Neural progenitor cell (in vitro differentiated cells): ENCODE measurements at places on chromosomes 2 and 18.
A peak's percentile ranks its signal among the peaks of the same experiment; 100 is the strongest.

GRCh38 chr2:159916511-159916910 is 118.5 kb upstream of the CD302 start:
- no peak for DNase-seq

DNA sequence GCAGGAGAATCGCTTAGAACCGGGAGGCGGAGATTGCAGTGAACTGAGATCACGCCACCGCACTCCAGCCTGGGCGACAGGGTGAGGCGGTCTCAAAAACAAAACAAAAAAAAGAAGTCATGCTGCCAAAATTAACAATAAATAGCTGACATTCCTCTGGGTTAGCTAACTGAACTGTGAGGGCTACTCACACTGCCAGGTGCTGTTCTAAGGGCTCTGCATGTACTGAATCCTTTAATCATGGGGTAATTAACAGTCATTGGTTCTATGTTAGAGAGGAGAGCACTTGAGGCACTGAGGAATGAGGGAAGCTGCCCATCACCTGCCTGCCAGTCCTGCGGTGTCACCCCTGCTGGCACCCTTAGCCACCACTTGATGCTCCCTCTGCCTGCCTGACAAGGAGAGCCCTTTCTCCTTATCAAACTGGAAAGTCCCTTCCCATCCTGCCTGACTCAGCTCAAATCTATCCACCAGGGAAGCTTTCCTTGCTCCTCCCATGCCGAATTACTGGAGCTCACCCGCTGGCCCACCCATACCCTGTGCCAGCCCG is 73.0 kb upstream of the RIOK3 start:
- DNase-seq = no peak

- no peak for DNase-seq
These were observed 339.3 kb downstream of the HRH4 start for GRCh38 chr18:24799720-24800119.

- DNase-seq = peak; percentile 47
These were observed 32.1 kb upstream of the ZNF638 start for GRCh38 chr2:71299507-71299906.

- DNase-seq = no peak
These were observed 2.0 kb downstream of the TMEM163 start for GRCh38 chr2:134716721-134717243.

DNA sequence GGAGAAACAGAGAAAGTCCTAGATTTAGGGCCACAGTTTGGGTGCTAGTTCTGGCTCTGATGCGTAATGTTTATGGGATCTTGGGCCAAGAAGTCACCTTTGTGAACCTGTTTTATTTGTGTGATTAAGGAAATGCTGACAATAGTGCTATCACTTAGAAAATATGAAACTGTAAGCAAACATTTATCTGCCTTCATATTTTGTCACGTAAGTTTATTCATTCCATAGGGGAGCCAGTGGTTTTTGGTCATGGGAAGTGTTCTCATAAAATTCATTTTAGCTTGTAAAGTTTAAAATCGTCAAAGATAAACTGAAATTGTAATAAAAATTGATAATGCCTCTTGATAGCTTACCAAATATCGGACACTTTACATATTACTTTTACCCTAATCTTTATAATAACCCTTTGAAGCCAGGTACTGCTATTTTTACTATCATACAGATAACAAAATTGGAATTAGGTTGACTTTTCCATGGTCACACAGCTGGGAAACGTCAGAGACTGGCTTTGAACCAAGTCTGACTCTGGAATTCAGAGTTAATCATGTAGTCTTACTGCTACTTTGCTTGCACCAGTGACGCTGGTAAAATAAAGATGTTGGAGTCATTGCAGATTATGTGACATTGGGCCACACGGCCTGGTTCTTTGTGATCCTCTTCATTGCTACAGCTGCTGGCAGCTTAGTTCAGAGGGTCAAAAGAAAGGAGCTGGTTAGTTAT is 99.7 kb downstream of the ICA1L start:
- no peak for DNase-seq

GRCh38 chr18:67453901-67454300 is 62.6 kb downstream of the DSEL start:
- no peak for DNase-seq

- no peak for DNase-seq
These were observed 156.4 kb upstream of the ITGA4 start for GRCh38 chr2:181300600-181301291.

DNA sequence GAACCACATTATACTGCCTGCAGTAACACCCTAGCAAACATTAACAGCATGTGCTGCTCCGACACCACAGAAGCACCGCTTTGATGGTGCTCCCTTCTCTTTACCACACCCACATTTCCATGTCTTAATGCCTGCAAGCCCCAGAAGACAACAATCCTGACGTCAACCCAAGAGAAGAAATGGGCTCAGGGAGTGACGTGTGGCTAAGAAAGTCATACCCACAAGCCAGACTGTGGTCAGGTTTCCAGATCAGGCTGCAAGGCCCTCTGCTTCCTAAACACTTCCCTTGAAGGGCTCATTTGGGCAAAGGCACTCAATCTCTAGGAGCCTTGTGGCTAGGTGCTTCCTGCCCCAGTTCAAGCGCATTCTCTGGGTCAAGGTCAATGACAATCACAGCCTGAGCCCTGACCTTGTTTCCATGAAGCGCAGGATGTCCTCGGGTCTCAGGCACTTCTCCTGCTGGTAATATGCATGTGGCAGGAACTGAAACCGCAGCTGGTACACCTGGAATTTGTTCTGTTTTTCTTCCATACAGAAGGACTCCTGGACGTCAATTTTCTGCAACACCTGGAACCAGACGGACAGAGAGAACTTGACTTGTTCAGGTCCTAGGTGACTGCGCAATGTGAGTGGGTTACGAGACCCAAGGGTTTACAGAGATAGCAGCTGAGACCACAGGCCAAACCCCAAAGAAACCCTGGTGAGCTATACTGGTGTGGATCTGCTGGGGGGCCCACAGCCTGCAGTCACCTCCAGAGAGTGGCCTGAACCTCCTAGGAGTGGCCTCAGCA is 67.2 kb downstream of the POLR1A start:
- no peak for DNase-seq

DNA sequence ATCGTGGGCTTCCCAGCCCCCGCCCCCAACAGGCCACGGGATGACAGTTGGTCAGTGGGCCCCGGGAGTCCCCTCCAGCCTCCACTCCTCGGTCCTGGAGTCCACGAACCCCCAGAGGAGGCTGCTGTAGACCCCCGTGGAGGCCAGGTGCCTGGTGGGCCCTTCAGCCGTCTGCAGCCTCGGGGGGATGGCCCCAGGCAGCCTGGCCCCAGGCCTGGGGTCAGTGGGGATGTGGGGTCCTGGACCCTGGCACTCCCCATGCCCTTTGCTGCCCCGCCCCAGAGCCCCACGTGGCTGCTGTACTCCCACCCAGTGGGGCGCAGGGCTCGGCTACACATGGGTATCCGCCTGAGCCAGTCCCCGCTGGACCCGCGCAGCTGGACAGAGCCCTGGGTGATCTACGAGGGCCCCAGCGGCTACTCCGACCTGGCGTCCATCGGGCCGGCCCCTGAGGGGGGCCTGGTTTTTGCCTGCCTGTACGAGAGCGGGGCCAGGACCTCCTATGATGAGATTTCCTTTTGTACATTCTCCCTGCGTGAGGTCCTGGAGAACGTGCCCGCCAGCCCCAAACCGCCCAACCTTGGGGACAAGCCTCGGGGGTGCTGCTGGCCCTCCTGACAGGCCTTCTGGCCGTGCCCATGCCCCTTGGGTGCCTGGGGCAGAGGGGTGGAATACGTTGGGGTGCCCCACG is 7.6 kb downstream of the NEU4 start:
- DNase-seq = no peak

DNA sequence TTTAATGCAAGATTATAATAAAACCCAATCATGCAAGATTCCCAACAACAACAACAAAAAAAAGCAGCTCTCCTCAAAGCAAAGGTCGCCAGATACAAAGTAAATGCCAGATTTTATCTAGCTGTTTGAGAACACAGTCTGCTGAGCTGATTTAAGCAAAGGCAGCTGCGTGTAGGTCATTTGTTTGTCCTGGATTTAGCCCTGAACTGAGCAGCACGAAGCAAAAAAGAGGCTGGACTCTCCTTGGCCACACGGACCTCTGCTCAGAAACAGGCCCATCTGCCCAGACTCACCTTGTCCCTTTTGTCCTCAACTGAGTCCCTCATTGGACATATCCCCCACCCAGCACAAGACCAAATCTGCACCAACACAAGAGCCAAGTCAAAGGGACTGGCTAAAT is 91.5 kb downstream of the PID1 start:
- DNase-seq = no peak

DNA sequence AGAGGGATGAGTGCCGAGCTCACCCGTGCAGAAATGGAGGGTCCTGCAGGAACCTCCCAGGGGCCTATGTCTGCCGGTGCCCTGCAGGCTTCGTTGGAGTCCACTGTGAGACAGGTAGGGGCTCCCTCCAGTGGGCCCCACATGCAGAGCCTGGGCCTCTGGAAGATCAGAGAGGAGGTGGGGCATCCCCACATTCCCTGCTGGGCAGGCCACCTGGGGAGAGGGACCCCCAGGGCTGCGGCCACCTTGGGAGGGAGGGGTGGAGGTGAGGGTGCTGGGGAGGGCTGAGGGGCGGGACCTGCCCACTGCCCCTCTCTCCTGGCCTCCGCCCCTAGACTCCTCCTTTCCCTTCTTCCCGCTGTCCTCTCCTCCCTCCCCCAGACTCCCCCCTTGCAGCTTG is 38.5 kb downstream of the MTERF4 start:
- DNase-seq = no peak

GRCh38 chr2:134479696-134480330 is 225.9 kb downstream of the MGAT5 start:
- DNase-seq = no peak

- no peak for DNase-seq
These were observed 763.5 kb downstream of the SUCLG1 start for GRCh38 chr2:83695530-83695929.

- DNase-seq = no peak
These were observed 214.4 kb upstream of the ARL4C start for GRCh38 chr2:234711308-234711707.

GRCh38 chr2:126798276-126799140 is 100.2 kb upstream of the TEX51 start:
- no peak for DNase-seq

DNA sequence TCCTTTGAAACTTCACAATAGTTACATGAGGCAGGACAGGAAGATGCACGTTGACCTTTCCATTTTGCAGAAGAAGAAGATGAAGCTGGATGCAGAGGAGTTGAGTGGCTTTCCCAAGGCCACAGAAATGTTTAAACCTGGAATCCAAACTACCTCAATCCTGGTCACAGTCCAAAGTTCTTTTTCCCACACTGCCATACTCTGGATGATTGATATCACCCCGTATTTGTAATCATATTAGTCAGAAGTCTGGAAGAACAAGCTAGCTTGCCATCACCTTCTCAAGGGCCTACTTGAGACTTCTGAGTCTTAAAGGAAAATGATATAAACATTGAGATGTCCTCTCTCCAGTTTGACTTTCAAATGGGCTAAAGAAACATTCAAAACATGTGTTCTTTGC is 190.1 kb downstream of the LNPK start:
- DNase-seq = no peak

DNA sequence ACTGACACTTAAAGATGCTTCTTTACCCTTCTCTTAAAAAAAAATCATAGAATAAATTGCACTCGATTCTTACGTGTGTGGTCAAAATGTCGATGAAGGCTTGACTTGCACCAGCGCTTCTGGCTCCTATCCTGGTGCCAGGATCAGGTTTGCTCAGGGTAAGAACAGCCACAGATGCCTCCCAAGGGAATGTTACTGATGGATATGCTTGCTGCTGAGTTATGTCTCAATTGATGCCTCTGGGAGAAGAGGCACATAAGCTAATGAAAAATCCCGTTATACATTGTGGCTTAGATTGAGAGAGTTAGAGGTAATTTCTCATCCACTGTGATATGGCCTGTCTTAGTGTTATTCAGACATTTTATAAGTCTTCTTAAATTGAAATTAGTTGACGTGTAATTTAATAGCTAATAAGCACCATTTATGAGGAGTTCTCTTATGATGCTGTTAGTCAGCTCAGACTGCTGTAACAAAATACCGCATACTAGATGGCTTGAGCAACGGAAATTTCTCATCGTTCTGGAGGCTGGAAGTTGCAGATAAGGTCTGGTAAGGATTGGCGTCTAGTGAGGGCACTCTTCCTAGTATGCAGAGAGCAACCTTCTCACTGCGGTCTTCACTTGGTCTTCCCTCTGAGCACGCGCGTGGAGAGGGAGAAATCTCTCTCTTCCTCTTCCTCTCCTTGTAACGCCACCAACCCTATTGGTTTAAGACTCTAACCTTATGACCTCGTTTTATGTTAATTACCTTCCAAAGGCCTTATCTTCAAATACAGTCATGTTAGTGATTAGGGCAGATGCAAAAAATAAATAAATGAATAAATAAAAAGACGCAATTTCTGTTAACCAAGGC is 116.6 kb upstream of the NOSTRIN start:
- DNase-seq = no peak

- no peak for DNase-seq
These were observed 18.1 kb downstream of the NABP1 start for GRCh38 chr2:191696001-191696400.
